Right lung (tissue), 10 donors: ENCODE measurements at places on chromosomes 2 and 18.

DNA sequence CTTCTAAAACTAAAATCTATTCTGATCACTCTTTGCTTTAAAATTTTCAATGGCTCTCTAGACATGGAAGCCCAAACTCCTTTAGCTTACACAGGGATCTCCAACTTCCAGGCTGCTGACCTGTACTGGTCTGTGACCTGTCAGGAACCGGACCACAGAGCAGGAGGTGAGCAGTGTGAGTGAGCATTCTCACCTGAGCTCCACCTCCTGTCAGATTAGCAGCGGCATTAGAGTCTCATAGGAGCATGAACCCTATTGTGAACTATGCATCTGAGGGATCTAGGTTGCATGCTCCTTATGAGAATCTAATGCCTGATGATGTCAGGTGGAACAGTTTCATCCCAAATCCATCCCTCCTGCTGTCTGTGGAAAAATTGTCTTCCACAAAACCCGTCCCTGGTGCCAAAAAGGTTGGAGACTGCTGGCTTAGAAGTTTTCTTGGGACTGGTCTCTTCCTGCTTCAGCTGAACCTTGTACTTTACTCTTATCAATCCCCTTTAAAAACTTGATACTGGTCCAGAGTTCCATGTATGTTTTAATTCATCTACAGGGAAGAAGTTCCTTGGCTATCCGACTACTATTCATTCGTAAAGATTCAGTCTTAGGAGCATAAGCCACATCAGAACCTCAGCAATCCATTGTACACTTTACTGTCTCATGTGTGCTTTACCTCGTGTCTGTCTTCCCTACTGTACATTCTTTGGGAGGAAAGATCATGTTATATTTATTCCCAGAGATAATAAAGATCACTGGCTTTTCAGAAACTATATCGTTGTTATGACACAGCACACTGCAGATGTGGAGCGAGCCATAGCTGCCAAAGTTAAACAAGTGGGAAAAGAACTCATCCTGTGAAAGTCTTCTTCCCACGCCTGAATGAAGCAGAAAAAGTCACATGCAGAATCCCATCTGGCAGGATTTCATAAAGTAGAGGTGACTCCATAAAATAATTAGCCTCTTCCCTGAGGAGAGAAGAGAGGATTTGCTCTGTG is 183.8 kb downstream of the LRATD1 start:
- DNase-seq = no peak

- DNase-seq = no peak
Observed at GRCh38 chr18:4125627-4126230, 329.4 kb downstream of the DLGAP1 start.

DNA sequence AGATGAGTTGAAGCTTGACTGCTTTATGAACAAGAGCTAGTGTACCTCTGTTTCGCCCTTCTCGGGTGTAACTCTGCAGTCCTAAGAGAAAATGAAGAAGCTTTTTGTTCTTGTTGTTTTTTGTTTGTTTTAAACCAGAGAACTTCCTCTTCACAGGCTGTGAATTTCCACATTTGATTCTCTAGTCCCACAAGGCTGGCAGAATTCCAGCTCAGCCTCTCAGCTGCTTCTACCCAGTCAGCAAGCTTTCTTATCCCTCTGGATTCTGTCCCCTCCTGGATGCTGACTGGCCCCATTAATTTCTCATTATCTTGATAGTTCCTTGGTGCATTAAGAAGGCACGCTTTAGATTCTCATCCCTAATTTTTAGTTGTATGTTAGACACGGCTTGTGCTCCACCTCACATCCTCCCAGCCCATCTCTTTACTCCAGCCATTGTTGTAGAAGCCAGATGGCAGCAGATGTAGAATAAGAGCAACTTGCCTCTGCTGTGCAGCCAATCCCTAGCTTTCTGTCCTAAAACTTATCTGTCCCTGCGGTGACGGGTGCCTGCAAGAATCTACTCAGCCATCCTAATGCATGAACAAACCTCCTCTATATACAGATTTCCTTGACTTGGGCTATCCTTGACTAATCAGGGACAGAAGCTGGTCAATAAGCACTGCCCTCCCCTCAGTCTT is 12.3 kb upstream of the RESP18 start:
- DNase-seq = peak; percentile 76

DNA sequence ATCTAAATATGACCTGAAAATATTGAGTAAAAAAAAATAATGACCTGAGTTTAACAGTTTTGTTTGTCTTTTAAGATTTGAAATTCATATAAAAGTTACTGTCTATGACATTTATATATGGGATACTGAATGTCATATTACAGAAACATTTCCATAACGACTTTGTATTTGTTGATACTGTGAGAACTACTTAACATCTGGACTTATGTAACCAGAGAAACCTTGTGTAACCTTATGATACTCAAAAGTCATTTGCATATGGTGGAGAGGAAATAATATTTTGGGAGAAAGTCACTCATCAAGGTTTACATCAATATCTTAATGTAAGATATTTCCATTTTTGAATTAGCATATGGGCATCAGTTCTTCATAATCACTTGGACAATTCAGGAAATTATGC is 12.6 kb downstream of the MFSD6 start:
- DNase-seq = no peak

GRCh38 chr2:112150447-112150846 is 12.3 kb downstream of the FBLN7 start:
- no peak for DNase-seq

- DNase-seq = no peak
Observed at GRCh38 chr2:170298115-170298514, 120.2 kb downstream of the MYO3B start.

GRCh38 chr18:78406743-78407465 is 572.7 kb upstream of the SALL3 start:
- no peak for DNase-seq

DNA sequence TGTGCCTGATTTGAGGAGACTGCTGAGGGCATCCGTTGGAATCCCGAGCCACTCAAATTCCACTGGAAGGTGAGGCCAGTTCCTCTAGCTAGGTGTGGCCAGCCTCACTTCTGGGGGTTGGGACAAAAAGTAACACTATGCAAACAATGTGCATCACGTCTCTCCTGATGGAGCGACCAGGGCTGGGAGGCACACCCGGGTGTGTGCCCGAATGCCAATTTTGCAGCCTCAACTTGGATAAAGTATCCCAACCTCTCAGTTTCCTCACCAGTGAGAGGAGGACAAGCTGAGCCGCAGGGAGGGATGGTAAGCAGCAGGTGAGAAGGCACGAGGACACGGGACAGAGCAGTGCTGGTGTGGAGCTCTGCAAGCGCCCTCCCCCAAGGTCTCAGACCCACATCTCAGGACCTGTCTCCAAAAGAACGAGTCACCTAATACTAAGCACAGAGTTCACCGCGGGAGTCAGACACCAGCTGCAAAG is 218.3 kb downstream of the HAUS1 start:
- DNase-seq = no peak

- DNase-seq = peak; percentile 9
Observed at GRCh38 chr2:174326161-174327020, 8.4 kb upstream of the SP9 start.

DNA sequence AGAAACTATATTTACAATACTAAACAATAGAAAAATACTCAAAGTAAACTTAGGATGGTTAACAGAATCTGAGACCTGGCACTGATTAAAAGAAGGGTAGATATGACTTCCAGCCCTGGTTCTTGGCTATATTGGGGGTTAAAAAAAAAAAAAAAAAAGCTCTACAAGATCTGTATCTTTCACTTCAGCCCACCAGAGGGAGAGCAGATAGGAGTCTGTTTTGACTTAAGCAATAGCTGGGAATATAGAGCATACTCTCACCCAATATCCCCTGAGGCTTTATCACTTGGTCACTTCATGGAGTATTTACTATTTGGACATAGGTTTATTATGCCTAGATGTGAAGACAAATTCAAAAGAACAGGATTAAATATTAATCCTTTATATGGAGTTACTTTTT is 598.9 kb upstream of the LINC00305 start:
- DNase-seq = no peak

- no peak for DNase-seq
Observed at GRCh38 chr2:189522435-189523151, 58.0 kb downstream of the SLC40A1 start.

DNA sequence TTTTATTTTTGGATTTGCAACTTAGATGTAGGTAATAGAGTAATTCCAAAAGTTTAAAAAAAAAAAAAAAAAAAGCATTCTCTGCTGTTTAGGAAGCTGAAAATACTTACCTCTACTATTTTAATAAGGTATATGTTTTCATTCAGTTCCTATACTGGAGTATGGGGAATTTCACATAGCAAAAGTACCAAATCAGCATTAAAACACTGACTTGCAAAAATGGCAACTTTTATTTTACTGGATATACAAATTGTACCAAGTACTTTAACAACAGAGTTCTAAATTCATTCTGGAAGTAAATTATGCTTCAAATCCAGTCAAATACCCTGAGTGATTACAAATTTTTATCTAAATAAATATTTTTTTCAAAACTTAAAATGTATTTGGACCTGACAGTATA is 76.7 kb downstream of the TCF4 start:
- DNase-seq = no peak

- no peak for DNase-seq
Observed at GRCh38 chr2:96831679-96832078, 12.1 kb downstream of the ANKRD23 start.

DNA sequence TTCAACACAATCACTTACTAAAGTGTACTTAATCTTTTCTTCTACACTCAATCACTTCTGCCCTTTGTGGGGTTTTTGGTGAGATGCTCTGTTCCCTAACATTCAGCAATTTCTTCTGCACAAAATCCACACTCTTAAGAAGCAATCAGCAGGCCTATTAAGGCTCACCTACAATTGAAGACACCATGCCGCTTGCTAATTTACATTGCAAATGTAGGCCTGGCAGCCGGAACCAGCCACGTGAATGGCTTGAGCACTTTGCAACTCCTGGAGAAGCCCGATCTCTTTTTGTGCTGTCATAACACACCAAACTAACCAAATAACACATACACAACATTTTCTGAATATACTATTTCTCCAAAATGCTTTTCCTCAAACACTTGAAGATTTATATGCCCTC is 66.3 kb downstream of the NYAP2 start:
- DNase-seq = no peak

- DNase-seq = no peak
Observed at GRCh38 chr2:5729416-5729815, 37.2 kb downstream of the SOX11 start.

DNA sequence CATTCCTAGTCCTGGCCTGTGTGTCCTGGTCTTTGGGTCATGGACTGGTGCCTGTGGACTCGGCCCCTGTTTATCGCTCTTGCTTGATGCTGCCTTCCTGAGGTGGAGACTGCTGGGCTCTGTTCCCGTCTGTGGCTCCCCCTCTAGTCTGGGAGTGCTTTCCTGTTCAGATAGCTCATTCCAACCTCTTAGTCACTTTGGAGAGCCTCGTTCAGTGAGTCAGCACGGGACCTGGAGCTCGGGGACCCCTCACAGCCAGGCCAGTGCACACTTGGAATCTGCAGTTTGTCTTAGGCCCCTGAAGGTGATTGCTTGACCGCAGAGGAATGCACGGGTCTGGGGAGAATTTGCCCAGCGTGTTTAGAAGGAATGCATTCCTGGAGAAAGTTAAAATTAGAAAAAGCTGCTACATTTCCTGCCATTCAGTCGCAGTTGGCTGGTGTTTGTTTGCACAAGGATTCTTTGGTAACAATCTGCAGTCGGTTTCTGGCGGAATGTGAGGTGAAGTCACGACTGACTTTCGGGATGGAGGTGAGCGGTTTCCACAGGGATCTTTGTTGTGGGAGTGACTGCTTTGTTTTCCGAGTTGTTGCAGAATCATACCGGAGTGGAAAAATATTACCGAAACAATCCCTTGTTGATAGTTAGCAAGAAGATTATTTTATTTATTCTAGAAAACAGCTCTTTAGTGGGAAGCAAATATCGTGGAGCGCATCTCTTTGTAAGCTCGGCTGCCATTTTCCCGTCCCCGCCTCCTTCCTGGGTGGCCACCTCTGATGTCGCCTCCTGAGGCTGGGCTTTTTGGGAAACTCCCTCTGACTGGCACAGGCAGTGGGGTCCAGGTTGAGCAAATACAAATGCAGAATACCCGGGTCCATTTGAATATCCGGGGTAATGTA is 29.6 kb downstream of the SH3BP4 start:
- peak; percentile 56 for DNase-seq

- no peak for DNase-seq
Observed at GRCh38 chr18:8402237-8402636, 207.0 kb upstream of the RAB12 start.

DNA sequence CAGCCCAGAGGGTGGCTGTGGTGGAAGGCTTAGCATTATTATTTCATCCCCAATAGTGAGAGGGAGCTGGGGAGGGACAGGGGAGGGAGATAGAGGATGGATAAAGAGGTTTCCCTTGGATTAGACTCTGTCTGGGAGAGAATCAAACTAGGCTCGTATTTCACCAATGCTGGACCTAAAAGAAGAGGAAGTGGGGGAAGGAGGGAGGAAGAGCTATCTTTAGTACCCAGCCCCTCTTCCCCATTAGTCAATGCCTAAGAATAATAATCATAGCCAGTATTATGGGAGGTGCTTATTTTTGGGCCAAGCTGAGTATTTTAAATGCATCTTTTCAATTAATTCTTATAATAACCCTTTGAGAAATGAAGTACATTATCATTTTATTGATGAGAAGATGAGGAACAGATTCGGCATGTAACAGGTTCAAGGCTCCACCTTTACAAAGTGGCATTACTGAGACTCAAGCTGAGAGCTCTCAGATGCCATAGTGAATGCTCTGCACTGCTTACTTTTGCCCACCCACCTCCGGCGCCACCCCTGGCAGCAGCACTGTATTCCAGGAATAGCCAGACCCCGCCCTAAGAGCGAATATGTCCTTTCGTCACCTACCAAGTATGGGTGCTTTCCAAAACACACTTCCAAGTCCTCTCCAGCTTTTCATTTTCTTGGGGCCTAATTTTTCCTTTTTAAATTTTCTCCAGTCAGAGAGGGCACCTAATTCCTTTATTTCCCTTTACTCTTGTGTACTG is 21.0 kb downstream of the PAX8 start:
- no peak for DNase-seq

- DNase-seq = no peak
Observed at GRCh38 chr2:131105950-131106801, 1.0 kb downstream of the PLEKHB2 start.

GRCh38 chr2:39150890-39151497 is 30.1 kb upstream of the SOS1 start:
- DNase-seq = no peak

- no peak for DNase-seq
Observed at GRCh38 chr18:61643884-61644647, 248.7 kb downstream of the RNF152 start.

DNA sequence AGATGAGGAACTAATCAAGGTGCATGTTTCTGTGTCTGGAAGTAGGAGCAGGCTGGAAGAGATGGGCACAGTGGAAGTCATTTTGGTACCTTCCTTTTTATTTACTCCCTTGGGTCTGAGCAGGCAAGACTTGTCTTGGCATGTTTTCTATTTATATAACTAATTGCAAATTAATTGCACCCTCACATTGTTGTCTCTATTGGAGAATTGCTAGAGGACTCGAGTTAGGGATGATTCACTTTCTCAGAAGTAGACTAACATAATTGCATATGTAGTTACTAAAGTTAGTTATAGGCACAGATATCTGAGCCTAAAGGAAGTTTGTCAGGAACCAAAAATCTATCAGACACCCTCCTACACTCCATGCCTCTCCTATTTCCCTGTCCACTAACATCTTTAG is 92.8 kb upstream of the NRP2 start:
- DNase-seq = no peak

GRCh38 chr2:133322909-133323308 is 245.4 kb downstream of the NCKAP5 start:
- DNase-seq = no peak

GRCh38 chr18:35868915-35869314 is 103.6 kb upstream of the RMP24 start:
- no peak for DNase-seq
